Naive B cell (primary cell): ENCODE measurements at places on chromosomes 1 and 21.

- no peak for DNase-seq
These were observed 319.4 kb downstream of the PTBP2 start for GRCh38 chr1:97041026-97041425.

DNA sequence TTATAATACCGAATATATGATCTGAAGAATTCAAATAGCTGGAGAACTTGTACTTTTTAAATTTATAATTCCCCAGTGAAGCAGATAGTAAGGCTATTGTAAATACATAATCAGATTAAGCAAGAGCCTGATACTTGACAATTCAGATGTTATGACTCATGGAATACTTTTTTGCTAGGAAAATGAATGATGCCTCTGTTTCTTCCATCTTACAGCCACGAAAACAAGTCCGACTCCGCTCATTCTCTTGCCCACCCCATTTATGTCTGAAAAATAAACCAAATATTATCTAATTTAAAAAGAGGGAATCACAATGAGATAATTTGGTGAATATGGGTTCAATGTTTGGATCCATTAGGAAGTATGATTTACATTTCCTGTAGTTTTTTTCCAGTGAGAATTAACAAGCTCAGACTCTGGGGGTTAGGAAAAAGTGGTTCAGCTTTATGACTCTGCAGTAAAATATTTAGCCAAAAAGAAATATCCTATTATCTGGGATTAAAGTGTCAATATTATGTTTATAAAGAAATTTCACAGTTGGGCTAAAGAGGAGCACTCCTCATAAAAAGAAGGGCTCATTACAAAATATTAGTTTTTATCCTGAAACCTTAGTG, 50.4 kb upstream of the DAB1 start:
- no peak for DNase-seq

DNA sequence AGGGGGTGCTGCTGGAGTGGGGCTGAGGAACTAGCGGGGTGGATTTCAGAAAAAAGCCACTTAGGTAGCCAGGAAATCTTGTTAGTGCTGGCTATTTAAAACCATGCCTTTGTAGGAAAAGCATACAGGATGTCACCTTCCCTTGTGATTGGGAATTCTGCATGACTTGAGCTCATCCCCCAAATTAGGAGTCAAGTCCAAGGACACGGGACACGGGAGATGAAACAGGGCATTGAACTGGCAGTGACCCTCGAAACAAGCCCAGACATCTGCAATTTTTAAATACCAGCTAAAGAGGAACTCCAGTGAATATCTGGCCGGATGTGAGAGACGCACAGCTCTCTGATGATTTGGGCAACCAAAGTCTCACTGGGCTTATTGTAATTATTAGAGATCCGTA, 32.8 kb downstream of the C2CD2 start:
- no peak for DNase-seq

- no peak for DNase-seq
These were observed 36.0 kb upstream of the ATP2B4 start for GRCh38 chr1:203590603-203591002.

DNA sequence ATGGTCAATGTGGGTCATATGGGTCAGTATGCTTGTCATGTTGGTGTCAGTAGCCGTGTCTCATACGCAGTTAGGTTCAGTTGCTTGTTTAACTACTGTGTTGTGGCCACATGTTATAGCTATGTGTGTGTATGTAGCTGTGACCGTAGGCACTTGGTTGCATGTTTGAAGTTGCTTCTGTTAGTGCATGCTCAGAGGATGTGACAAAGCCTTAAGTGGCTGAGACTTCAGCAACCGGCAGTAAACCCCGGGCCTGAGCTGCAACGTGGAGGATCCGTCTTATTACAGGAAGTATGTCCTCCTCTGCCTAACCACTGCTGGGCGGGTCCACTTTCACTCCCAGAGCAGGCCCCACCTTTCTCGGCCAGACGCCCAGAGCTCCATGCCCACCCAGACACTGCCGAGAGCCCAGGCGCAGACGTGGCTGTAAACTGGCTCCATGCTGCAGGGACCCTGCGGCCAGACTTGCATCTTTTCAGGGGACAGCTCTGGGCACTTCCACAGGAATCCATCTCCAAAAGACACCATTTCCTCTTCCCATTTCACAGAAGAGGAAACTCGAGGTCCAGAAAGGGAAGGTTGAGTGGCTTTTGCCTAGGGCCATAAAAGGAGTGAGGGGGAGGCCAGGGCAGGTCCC, 2.2 kb downstream of the TCEA3 start:
- DNase-seq, result no peak

DNA sequence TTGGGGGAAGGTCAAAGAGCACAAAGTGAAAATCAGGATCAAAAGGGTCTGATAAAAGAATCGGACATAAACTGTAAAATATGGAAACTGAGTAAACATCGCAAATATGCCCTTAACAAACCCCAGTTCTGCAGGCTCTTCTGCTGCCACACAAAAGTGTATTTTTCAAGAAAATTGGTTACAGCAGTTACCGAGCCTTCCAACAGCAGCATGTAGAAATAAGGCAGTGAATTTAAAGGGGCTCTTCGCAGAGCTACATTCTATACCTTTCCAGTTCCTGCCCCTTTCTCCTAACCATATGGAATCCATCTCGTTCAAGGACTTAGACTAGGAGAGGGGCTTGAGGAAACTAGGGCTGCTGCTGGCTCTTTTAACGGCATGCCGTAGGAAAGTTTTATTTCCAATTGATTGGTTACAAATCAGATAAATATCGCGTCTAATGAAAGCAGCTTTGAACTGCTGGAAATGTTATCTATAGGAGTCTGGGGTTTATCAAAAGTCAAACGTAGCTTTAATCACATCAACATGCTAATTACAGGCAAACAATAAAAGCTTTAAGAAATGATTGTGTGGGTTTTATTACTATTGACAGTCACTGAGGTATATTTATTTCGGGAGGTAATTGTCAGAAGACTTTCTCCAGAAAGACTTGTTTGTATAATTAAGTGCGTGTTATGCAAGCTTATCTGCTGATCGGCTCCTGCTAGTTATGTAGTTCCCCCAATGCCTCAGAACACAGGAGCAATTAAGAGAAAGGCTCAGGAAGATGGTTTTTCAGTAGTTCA, 59.1 kb downstream of the GORAB start:
- no peak for DNase-seq

DNA sequence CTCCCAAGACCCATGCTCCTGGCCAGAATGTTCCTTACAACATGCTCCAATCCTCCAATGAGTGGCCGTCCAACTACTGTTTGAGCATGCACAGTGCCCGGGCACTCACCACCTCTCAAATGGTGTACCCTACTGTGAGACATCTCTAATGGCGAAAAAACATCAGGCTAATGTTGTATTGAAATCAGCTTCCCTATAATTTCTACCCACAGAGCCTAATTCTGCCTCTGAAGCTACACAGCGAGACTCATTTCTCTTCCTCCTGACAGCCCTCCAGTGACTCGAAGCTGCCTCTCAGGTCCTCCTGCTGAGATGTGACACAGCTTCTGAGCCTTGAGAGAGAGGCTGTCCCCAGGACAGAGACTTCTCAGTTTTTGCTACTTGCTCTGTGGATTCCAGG, 130.7 kb downstream of the FAM78B start:
- DNase-seq, result no peak

DNA sequence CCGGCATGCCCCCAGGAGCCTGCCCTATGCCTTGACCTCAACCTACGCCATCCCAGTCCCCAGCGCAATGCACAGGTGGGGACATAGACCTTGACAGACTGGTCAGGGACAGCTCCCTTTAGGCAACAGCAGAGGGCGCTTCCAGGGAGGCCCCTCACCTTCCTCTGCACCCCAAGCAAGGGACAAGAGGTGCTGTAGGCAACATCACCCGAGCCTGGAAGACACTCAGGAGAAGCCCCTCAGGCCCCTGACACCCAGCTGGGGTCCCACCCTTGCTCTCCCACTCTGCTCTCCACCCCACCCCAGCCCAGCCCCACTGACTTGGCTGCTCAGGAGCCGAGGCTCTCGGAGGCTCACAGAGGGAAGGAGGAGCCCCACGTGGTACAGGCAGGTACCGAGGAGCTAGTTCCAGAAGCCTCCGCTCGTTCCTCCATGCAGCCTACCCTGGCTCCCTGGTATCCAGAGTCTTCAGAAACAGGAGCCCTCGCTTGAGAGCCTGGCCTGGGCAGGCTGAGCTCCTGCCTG, 2.4 kb upstream of the WNT3A start:
- no peak for DNase-seq

DNA sequence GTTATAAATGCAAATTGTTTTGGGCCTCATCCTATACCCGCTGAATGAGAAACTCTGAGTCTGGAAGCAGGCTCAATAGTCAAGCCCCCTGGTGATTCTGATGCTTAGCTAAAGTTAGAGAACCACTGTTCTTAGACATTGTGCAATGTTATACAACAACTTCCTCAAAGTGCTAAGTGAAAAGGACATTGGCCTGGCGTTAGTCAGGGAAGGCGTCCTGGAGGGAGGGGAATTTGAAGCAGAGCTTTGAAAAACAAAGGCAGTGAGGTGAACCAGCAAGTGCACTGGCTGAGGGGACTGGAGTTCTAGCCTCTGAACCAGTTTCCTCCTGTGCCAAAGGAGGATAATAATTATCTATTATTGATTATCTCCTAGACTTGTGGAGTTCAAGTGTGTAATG, 5.1 kb downstream of the CD1D start:
- no peak for DNase-seq

- DNase-seq, result no peak
These were observed 2.4 kb downstream of the SSBP3 start for GRCh38 chr1:54403808-54404261.
